ENCODE measurements at places on chromosomes 4 and X. TPM values are rescaled to one million over a fixed set of nuclear protein-coding genes. Genes with fewer than 3 reads are reported as not detected.

- DNase-seq: peak; percentile 65
Measured at GRCh38 chr4:98446499-98447375, 185.6 kb downstream of the RAP1GDS1 start.

The NPY5R gene
- total RNA-seq: not detected

DNA sequence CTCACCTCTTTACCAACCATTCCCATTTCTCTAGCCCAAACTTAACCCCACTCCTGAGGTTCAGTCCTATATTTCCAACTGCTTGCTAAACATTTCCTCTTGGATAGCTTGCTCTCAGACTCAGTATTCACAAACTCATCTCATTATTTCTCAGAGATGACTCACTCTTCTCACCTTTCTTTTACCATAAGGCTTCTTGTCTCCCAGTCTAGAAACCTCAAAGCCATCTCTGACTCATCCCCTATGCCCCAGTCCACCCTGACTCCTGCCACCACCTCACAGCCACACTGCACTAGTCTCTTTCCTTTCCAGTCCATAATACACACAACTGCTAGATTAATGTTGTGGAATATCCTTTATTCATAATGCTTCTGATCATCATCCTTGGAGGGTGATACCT is 4.8 kb downstream of the FRMPD3 start:
- DNase-seq: no peak

The SMIM14 gene
- total RNA-seq: 1.1 TPM

The TRIM75 gene
- total RNA-seq: not detected

GRCh38 chr4:182533964-182534363 is 290.8 kb downstream of the TENM3 start:
- no peak for DNase-seq

DNA sequence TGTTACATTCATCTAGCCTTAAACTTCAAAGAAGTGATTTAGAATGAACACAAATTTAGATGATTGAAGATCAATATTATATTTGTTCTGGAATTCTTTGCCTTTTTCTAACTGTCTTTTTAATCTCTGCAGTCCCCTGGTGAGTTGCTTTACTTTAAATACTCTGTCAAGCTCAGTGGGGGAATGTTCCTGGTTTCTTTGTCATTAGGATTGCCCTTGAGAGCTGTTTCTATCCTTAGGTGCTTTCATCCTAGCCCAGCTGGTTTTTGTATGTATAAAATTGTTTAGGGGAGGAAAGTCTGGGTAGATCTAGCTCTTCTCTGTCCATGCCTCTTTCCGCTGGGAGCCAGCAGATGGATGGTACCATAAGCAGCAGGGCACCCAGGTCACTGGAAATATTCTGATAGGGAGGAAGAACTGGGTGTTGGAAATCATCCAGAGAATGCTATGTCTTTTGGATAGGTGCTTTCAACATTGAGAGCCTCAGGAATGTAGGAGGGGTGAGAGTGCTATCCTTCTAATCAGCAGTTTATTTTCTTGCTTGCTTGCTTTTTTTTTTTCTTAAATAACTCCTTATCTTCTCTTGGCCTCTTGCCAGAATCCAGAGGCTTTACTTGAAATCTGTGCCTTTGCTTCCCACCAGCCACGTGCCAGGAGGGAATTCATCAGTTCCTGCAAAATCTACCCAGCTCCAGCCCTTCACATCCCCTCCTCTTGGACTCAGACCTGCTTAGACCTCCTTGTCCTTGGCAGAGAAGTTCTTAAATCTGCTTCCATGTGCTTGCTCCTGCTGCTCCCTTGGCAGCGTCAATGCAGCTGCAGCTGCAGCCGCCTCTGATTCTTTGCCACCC is 215.3 kb upstream of the ANXA3 start:
- no peak for DNase-seq

DNA sequence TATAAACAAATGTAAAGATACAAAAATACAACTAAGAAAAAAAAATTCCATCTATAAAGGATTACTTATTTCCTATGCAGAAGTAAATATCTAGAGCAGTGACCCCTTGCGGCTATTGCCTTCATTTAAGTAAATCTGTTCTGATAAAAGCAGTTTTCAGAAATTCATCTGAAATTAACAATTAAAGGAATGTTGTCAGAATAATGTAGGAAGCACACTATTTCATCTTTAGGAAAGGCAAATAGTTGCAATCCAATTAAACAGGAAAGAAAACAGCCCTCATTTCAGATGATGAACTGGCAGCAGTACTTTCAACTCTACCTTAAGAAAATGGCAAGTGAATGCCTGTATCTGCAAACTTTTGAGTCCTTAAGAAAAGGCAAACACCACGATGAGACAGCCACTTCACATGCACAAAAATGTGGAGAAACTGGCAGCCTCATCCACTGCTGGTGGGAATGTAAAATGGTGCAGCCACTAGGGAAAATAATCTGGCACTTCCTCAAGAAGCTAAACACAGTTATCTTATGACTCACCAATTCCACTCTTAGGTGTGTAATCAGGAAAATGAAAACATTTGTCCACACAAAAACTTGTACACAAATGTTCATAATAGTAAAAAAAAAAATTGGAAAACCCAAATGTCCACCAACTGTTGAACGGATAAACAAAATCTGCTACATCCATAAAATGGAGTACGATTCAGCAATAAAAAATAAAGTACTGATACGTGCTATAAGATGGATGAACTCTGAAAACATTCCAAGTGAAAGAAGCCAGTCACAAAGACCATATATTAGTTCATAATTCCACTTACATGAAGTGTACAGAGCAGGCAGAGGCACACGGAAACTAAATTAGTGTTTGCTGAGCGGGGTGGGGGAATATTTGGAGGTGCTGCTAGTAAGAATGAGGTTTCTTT is 2.0 kb upstream of the THAP9 start:
- peak; percentile 43 for DNase-seq

The ARHGAP36 gene
- not detected for total RNA-seq

The ANXA10 gene
- not detected for total RNA-seq

The PAGE2 gene
- not detected for total RNA-seq

GRCh38 chr4:1136048-1136447 is 22.7 kb upstream of the RNF212 start:
- peak; percentile 22 for DNase-seq
